ENCODE measurements at places on chromosomes 1 and 21.

DNA sequence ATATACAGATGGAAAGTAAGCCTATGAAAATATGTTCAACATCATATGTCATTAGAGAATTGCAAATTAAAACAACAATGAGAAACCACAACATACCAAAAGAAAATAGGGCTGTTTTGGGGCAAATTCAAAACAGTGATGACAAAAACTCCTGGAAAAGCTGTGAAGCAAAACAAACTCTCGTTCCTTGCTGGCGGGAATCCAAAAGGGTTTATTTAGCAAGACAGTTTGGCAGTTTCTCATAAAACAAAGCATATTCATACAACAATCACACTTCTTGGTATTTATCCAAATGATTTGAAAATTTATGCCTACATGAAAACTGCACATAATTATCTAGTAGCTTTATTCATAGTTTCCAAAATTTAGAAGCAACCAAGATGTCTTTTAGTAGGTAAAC lies 44.4 kb downstream of the COL11A1 start:
- no peak for DNase-seq

DNA sequence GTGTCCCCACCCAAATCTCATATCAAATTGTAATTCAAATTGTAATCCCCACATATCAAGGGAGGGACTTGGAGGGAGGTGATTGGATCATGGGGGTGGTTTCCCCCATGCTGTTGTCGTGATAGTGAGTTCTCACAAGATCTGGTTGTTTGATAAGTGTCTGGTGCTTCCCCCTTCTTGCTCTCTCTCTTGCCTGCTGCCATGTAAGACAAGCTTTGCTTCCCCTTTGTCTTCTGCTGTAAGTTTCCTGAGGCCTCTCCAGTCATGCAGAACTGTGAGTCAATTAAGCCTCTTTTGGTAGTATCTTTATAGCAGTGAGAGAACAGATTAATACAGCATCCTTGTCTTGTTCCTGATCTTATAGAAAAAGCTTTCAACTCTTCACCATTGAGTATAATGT lies 6.5 kb upstream of the LRRC39 start:
- no peak for DNase-seq

GRCh38 chr21:14567331-14568279 lies 21.5 kb upstream of the SAMSN1 start:
- DNase-seq: no peak

DNA sequence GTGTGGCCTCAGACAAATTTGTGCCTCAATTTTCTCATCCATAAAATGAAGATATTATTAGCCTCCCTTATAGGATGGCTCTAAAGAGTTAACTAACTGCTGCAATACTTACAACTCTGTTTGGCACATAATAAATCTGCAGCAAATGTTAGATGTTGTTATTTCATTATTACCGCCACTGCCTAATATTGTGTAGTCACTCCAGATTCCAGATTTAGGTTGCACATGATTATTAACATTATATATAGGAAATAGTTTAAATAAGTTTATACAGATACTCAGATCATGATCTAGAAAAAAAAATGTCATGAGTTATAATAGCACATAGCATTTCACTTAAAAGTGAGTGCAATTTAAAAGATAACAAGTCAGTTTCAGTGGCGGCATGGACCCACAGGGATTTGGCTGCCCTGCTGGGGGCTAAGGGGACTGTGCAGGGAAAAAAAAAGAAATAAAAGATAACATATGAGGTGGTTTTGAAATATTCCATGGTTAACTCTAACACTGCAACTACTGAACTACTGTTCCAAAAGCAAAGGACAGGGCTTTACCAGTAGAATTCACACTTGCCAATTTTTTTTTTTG lies 170.4 kb downstream of the TGFBR3 start:
- DNase-seq: no peak

GRCh38 chr1:15214527-15214926 lies 32.5 kb upstream of the FHAD1 start:
- no peak for DNase-seq

- no peak for DNase-seq
Observed at GRCh38 chr1:180617774-180618395, 13.9 kb upstream of the XPR1 start.

- no peak for DNase-seq
Observed at GRCh38 chr21:35624901-35625300, 435.4 kb downstream of the SETD4 start.

DNA sequence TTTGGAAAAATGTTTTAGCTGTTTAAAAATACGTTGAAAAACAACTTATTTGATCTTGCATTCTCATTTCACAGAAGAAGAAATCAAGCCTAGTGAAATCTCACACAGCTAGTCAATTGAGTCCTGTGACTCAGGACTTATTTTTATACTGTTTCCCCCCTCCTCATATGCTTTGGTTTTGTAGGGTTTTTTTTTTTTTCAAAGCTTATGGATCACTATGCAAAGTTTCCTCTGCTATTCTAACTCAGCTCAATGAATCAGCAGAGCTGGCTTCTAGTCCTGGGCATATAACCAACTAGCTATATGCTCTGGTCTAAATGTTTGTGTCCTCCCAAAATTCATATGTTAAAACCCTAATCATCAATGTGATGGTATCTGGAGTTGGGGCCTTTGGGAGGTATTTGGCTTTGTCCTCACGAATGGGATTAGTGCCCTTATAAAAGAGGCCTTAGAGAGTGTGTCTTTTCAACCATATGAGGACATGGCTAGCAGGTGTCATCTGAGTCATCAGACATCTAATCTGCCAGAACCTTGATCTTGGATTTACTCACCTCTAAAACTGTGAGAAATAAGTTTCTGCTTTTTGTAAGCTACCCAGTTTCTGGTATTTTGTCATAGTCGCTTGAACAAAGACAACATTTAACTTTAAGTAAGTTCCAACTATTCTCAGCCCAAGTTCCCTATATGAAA lies 317.2 kb upstream of the C1orf87 start:
- no peak for DNase-seq

GRCh38 chr1:186152620-186153239 lies 222.3 kb downstream of the TPR start:
- DNase-seq: no peak

GRCh38 chr1:211736351-211736915 lies 61.0 kb upstream of the NEK2 start:
- no peak for DNase-seq

DNA sequence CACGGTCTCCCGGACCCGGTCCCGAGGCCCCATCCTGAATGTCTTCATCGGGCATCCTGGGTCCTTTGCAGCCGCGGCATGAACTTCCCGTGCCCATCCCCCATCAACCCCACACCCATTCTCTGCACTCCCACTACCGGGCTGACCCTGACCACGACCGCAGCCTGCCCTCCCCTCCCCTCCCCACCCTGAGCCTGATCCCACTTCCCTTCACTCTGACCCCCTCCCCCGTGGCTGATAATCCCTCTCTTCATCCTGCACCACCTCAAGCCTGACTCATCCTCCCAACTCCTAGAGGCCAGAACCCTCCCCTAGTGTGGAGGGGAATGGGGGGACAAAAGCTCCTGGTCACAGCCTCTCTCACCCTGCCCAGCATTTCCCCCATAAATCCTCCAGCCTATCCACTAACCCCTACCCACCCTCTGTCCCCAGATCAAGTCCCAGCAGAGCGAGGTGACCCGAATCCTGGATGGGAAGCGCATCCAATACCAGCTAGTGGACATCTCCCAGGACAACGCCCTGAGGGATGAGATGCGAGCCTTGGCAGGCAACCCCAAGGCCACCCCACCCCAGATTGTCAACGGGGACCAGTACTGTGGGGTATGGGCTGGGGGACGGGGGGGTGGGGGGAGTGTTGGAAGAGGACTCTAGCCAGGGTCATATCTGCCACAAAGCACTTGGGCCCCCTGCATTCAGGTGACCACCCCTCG lies 602 bp downstream of the SH3BGRL3 start:
- DNase-seq: no peak

DNA sequence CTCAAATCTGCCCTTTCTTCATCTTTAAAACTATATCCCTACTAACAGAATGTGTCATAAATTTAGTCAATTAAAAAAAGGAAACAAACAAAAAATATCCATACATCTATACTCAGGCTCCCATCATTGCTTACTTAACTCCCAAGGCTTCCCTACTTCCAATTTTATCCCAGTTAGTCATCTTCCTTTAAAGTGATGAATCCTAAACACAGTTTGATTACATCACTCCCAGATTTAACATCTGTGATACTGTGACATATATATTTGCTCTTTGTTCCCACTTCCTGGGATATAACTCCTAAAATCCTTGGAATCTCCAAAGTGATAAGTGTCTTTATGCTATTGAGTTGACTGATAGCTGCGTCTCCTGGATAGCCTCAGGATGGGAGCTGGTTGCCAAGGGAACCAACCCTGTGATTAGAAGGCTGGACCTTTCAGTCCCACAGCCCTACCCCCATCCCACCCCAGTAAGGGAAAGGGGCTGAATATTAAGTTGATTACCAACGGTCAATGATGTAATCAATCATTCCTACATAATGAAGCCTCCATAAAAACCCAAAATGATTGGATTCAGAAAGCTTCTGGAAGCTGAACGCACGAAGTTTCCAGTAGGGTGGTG lies 21.6 kb downstream of the GLMN start:
- DNase-seq: no peak

DNA sequence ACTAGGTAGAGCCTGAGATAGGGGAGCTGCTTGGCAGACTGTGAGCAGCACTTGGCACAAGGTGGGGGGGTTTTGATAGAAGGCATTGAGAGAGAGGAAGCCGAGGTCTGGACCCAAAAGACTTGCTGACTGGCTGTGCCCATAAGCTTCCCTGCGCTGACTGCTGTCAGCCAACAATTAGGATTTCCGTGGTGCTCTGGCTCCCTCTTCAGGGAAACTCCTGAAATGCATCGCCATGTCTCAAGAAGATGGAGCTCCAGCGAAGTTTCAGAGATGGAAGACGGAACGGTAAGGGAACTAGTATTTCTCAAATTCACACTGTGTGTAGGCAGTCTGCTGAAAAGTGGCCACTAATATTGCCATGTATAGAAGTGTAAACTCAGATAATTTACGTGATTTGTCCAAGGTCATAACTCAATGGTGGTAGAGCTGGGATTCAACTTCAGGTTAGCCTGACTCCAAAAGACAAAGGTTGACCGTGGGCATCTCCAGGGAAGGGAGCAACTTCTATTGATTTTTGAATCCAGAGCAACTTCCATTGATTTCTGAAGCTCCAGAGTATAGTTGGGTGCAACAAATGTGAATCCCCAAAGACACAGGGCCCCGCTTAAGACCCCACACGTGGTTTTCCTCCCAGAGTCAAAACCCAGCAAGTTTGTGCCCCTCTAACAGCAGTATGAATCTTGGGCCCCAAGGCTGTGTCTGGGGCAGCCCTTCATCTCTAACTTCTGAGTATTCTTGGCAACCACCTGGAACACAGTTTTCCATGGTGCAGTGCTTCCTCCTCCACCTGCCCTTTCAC lies 44.5 kb upstream of the CRNN start:
- peak; percentile 63 for DNase-seq

DNA sequence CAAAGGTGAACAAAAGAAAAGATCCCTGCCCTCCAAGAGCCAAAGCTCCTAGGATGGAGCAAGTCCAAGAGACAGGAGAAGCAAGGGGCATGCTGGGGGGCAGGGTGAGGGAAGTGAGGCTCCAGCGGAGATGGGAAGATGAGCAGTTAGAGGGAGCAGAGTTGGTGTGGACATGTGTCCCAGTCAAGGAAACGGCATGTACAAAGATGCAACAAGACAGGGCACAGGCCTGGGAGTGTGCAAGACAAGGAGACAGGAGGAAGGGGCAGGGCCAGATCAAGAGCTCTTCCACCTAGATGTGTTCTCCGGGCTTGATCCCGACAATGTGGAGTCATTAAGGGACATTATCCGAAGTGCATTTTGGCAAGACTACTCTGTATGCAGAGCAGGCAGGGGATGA lies 82.1 kb downstream of the CAPZB start:
- DNase-seq: no peak

- peak; percentile 20 for DNase-seq
Observed at GRCh38 chr1:100896481-100896982, 642 bp downstream of the SLC30A7 start.

GRCh38 chr1:206905295-206906164 lies 8.3 kb downstream of the IL24 start:
- DNase-seq: no peak

DNA sequence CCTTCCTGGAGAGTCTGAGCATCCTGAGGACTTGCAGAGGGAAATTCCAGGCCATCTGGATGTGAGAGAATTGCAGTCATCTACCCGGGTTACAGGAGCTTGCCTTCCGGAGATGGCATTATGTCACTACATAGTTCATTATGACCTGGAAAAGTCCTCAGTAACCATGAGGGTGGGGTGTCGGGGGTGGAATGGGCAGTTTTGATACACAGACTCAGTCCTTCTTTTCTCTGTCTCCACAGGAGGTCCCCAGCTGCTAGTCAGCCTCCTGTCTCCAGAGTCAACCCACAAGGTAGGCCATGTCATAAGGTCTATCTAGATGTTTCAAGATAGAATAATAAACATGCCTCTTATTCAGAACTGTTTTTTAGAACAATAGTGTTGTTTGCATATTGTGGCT lies 268.2 kb upstream of the SGIP1 start:
- DNase-seq: no peak

GRCh38 chr21:34085129-34085528 lies 11.8 kb downstream of the MRPS6 start:
- DNase-seq: no peak

DNA sequence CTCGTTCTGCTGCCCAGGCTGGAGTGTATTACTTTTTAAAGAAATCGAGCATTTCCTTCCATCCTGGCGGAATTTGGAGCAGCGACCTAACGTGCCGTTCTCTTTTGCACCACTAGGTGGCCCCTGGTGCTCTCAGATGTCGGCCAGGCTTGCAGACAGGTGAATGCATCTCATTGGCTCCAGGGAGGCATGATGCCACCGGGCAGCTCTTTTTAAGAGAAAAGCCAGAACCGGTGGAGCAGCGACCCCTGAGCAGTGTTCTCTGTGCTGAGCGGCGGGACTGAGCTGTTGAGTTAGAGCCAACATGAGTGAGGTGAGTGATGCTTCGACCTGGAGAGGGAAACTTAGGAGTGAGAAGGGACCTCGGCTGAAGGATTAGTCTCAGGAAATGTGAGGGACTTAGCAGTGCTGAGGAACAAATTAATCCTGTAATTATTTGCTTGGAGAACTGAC lies at the start of gene PCP4:
Gene PCP4 (plus strand): TSS at position 241 of the 453 bp plus-strand sequence. CDS start 64 bp downstream, at position 305.
- peak; percentile 90 for DNase-seq

DNA sequence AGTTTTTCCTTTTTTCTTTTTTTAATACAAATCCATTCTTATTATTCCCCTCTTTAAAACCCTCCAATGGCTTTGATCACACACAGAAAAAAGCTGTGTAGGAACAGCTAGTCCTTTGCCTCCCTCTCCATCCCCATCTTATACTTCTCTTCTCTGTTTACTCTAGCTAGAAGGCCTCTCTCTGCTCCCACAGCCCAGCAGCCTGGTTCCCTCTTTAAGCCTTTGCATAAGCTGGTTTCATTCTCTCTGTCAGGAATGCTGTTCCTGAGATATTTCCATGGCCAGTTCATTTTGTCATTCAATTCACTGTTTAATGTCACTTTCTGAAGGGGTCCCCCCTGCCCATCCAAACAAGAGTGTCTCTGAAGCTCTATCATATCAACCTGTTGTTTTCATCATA lies 143.3 kb upstream of the ST6GALNAC5 start:
- DNase-seq: no peak

- DNase-seq: no peak
Observed at GRCh38 chr1:80639777-80640533, 1160.8 kb upstream of the ADGRL2 start.
